ENCODE measurements at places on chromosomes 3 and 15. TPM values are rescaled to one million over a fixed set of nuclear protein-coding genes. Genes with fewer than 3 reads are reported as not detected.

GRCh38 chr3:179943117-179943880 lies 93.4 kb downstream of the PEX5L start:
- no peak for DNase-seq

DNA sequence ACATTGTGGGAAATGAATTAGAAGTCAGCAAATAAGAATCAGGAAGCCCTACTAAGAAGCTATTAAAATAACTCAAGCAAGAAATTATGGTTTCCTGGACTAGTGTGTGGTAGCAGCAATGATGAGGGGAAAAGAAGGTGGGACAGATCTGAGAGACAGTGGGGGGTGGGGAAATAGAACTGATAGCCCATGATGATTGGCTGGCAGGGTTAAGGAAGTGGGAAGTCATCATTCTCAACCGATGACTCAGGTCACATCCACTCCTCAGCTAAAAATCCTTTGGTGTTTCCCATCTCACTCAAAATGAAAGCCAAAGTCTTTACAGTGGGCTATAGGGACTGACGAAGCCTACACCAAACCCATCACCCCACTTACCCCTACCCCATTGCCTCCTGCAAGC lies 153.9 kb upstream of the ARHGEF26 start:
- DNase-seq: no peak

DNA sequence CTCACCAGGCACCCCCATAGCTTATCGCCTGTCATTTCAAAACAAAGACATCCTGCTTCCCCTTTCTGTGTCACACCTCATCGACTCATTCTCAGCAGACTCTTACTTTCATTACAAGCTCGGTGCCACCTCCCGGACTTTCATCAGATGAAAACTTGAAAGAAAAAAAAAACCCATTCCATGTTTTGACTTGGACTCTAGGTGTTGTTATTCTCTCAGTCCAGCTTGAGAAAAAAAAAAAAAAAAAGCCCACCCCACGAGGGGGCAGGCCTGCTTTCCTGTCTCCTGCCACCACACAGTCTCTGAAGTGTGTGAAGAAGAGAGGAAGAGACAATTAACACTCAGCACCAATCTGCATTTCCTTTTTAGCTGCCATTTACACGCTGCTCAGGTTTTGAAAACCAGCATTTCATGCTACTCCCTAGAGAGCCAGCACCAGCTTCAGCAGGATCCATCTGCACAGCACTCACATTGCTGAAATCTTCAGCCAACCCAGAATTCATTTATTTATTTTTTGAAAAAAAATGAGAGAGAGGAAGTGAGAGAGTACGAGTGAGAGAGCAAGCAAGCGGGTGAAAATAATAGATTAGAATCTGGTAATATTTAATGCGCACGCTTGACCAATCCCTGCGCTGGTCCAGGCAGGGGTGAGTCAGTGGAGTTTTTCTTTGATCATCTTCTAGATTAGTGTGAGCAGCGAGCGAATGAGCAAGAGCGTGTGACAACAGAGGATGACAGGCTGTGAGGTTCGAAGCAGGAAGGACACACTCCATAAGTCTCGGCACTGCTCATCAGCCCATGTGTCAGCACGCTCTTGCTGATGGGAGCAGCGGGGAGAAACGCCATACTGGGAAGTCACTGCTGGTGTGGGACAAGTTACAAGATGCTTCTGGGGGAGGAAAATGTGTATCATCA lies 23.5 kb downstream of the ZNF80 start:
- DNase-seq: no peak

- no peak for DNase-seq
Observed at GRCh38 chr3:115099134-115099985, 47.7 kb downstream of the ZBTB20 start.

DNA sequence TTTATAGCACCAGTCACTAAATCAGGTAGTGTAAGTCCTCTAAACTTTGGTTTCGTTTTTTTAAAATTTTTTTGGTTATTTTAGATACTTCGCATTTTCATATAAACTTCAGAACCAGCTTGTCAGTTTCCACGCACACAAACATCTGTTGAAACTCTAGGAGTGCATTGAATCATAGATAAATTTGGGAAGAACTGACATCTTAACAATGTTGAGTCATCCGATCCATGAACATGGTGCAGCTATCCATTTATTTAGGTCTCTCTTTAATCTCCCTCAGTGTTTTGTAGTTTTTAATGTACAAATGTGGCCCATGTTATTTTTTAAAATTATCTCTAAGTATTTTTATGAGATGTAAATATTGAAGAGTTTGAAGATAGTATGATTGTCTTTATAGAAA lies 17.7 kb downstream of the TICRR start:
- no peak for DNase-seq

CLDND1 gene
- 128 TPM for total RNA-seq

DNA sequence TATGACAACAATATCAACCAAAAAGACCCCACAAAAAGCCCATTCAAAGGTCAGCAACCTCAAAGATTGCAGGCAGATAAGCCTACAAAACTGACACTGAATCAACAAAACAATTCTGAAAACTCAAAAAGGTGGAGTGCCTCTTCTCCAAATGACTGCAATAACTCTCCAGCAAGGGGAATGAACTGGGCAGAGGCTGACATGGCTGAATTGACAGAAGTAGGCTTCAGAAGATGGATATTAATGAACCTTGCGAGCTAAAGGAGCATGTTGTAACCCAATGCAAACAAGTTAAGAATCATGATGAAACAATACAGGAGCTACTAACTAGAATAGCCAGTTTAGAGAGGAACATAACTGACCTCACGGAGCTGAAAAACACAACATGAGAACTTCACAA lies 20.4 kb upstream of the SLC25A38 start:
- no peak for DNase-seq

GRCh38 chr3:50321336-50322114 lies 1.0 kb downstream of the HYAL2 start:
- DNase-seq: peak; percentile 89

DNA sequence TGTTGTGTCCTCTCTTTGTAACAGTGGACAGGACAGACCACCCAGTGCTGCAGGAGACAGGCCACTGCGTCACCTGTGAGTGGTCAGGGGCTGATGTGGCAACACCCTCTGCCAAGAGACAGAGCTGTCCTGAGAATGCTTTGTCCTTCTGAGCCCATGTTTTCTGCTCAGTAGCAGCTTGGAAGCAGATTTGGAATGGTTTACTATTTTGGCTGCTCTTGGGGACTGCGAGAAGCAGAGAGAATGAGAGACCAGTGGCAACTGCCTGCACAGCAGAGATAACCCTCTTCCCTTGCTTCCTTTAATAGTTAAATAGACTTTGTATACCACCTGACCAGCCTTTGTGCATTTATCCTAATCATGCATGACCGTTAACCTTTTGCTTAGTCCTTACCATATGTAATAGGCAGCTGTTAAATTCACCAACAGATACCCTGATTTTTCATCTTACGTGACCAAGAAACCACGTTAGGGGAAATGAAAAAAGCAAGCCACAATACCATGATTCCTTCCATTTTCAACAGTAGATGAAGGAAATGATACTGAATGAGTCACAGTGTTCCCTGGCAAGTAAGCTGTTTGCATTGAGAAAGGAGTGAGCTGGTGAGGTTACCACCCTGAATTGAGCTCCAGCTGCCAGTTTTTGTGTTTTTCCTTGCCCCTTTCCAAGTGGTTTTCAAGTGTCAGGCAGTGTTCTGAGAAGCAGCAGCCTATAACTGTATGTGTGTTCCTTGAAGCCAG lies 35.5 kb downstream of the B3GALNT1 start:
- DNase-seq: peak; percentile 92

DNA sequence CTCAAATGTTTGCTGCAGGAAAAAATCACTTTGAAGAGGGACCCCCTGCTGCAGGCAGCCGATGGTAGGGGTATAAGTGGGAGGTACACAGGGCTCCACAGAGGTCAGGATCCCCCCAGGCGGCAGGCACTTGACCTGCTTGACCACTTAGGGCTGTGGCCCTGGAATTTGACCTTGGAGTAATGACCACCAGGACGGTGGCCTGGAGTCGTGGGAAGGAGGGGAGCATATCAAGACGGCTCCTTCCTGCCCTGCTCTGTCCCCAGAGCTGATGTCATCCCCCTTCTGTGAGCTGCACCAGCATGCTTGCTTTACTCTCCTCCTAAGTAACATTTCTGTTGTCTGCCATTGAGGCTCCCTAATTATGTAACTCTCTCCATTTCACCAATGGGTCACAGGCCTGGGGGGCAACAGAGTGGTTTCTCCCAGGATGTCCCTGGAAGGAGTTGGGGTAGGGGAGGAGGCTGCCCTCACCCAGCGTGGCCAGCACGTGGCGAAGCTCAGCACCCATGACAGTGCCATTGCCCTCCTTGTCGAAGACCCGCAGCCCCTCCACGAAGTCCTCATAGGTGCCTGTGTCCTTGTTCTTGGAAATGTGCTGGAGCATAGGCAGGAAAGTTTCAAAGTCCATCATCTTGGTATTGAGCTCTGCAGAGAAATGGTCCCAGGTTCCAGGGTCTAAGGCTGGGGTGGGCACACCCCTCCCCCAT lies 4.1 kb downstream of the MYL3 start:
- no peak for DNase-seq

DNA sequence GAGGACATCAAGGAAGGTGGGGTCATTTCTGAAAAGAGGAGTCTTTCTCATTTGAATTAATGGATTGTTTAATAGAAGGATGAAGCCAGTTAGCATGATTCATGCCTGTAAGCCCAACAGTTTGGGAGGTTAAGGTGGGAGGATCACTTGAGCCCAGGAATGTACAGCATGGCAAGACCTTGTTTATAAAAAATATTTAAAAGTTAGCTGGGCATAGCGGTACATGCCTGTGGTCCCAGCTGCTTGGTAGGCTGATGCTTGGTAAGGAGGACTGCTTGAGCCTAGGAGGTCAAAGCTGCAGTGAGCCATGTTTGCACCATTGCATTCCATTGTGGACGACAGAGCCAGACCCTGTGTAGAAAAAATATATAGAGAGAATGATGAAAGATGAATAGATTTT lies 165.5 kb downstream of the ALCAM start:
- no peak for DNase-seq

CD96 gene
- not detected for total RNA-seq

PLS1 gene
- 7.3 TPM for total RNA-seq

FBXW12 gene
- total RNA-seq: not detected

GABRB3 gene
- not detected for total RNA-seq

ACKR2 gene
- 0.61 TPM for total RNA-seq

DNA sequence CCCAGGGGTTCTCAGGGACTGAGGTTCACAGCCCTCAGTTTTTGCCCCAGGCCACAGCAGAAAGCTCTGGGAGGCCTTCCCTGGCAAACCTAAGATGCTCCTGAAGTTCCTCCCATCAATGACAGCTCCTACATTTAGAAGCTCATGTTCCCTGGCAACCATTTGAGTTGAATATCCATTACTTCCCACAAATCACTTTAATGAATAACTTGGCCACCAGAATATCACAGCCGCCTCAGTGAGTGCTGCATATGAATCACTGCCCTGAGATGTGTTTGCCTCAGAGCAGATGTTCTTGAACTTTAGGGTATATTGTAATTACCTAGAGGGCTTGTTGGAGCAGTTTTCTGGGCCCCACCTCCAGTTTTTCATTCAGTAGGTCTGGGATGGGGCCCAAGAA lies 27.4 kb downstream of the SLCO2A1 start:
- no peak for DNase-seq

GRCh38 chr15:70318594-70319465 lies 221.1 kb upstream of the TLE3 start:
- DNase-seq: peak; percentile 32

GRCh38 chr15:37142371-37142770 lies 42.0 kb upstream of the MEIS2 start:
- no peak for DNase-seq

- no peak for DNase-seq
Observed at GRCh38 chr3:53242155-53242554, 13.7 kb downstream of the TKT start.

- no peak for DNase-seq
Observed at GRCh38 chr3:126945891-126946290, 37.0 kb upstream of the PLXNA1 start.

DNA sequence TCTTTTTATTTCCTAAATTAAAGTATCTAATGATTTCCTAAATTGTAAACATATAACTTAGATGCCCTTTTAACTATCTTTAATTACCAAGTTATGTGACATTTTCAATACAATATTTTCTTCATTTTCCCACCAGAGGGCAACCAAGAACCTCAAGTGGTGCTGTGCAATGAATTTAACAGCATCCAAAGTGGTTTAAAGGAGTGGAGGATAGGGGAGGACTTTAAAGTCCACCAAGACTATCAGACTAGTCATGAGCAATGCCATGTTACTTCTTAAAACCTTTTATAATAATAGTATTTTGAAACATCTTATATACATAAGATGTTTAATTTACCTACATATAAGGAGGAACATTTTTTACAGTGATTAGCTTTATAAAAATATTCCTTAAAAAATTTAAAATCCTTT lies 74.4 kb downstream of the DLG1 start:
- peak; percentile 67 for DNase-seq

DNA sequence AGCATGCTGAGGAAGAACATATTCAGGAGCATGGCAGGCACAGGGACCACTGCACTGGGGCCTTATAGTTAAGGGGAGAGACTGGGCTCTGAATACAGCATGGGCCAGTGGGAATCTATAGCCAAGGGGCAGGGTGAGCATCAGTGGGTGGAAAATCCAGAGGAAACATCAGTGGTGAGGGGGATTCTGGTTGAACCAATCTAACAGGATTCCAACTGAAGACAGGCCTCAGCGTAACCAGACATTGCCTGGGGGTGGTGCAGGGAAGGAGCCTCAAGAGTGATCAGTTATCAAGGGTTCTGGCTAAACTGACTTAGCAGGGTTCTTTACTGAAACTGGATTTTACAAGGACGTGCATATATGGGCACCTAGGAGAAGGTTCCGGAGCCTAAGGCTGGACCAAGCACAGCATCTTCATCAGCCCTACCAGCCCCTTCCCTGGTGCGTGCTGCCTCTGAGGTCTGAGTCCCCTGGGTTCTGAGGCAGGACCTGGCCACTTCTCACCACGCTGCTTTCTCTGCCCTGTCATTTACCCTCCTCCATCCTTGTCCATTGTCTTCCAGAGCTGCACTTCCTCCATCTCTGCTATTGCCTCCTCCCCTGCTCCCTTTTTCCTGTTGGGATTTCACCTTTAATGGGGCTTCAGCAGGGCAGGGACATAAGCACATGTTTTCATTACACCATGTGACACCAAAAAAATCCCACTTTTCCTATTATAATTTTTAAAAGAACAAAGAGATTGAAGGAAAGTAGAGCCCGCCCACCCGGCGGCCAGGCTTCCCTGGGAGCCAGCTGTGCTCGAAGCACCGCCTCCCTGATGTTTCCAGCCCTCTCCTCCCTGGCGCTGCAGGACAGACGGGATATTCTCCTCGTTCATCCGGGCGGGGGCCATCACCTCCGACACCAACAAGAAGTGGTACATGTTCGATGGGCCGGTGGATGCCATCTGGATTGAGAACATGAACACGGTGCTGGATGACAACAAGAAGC lies 52.1 kb downstream of the DNAH1 start:
- DNase-seq: no peak
